ENCODE measurements at places on chromosomes 11 and 22.
A peak's percentile ranks its signal among the peaks of the same experiment; 100 is the strongest.

DNA sequence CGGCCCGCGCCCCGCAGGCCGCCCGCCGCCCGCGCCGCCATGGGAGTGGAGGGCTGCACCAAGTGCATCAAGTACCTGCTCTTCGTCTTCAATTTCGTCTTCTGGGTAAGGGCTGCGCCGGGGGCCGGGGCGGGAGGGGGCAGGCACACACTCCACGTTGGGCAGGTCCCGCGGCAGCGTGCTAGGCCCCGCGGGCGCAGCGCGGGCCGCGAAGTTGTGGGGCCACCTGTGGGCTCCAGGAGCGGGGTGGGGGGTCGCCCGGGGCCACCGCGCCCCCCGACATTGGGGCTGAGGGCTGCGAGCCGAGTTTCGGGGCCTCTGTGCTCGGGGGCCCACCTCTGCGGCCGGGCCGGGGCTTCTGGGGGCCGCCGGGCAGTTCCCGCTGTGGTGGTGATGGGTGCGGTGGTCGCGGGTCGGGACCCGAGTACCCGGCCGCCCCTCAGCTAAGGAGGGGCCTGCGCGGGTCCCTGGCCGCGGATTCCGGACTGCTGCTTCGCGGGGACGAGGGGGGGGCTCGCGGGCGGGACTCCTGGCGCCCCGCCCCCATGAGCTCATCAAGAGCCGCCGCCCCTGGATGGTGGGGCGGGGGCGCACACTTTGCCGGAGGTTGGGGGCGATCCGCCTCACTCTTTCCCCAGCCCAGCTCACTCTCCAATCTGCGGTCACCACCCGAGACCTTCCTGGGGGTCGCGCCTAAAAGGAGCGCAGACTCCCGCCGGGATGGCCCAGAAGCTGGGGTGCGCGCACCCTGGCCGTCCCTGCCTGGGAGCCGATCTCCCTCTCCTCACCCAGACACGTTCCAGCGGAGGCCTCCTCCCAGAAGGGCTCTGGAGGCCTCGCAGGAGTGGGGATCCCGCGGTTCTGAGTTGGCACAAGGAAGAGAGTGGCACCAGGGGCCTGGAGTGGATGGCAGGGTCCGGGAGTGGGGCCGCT, 667 bp downstream of the CD81 start:
- peak; percentile 89 for DNase-seq

GRCh38 chr11:45061641-45062040, 84.8 kb upstream of the PRDM11 start:
- DNase-seq: no peak

DNA sequence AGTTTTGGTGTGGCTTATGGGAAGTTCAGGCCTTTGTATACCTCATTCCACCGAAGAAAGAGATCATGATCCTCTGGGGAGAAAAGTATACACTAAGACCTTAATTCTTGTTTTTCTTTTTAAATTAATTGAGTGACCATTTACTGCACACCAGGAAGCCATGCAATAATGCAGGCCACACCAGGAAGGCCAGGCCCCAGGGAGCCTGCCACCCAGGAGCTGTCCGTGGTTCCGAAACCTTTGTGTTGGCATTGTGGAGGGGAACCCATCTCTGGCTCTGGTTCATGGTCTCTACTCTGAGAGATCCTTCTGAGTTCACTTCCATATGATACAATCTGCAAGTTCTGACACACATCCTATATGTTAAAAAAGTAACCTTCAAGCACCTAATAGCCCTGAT, 291.8 kb downstream of the MIAT start:
- peak; percentile 43 for DNase-seq

GRCh38 chr11:82718821-82719220, 14.8 kb downstream of the FAM181B start:
- no peak for DNase-seq

- DNase-seq: no peak
Observed at GRCh38 chr11:69868006-69868810, 49.0 kb upstream of the FGF3 start.

DNA sequence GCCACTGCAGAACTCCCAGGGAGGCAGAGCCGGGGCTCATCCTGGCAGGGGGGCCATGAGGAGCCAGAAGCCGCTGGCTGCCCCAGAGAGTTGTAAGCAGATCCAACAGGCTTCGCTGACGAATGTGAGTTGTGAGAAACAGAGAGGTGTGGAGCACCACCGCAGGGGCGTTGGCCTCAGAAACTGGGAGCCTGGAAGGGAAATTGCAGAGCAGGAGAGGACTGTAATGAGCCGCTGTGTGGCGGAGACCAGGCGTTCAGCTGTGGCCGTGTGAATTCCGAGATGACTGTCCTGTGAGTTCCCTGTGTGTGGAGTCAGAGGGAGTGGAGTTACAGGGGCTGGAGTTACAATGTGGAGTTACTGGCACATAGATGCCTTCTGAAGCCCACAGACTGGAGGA, 27.7 kb upstream of the ETS1 start:
- no peak for DNase-seq

GRCh38 chr11:6505577-6506240, 8.6 kb downstream of the DNHD1 start:
- DNase-seq: peak; percentile 62

DNA sequence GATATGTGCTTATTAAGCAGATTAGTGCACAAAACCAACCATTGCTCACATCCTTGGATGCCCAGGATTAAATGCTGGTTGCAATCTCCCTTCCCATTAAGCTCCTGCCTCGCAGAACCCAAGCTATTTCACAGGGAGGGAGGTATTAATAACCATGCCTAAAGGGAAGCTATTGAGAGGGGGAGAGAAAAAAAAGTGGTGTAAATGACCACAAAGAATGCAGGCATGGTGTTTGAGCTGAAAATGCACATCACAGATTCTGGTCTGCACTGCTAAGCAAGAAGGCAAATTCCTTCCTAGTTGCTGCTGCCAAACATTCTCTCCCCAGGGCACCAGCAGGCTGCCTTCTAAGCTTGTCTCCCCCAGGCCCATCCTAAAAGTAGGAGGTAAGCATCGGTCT, 92.0 kb upstream of the ISX start:
- no peak for DNase-seq

- no peak for DNase-seq
Observed at GRCh38 chr11:122270535-122270934, 154.5 kb upstream of the BLID start.

GRCh38 chr22:46055181-46055875, 78.4 kb upstream of the WNT7B start:
- no peak for DNase-seq

Measured in hepatocyte (in vitro differentiated cells).